Dermis blood vessel endothelial cell (primary cell): ENCODE measurements at places on chromosomes 7 and 10.

DNA sequence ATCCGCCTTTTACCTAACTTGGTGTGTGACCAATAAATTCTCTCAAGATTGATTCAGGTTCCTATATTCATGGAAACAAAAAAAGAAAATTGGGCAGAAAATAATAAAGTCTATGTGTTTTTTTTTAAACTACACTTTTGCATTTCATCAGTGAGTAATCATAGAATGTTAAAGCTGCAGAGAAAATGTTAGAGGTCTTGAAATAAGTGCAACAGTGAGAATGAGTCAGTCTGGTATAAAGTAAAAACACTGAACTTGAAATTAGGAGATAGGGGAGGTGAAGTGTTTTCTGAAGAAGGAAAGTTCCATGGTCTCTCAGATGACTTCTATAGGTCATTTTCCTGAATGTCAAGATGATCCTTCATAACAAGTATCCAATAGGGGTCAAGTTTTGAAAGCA lies 202.6 kb upstream of the NRP1 start:
- no peak for DNase-seq

DNA sequence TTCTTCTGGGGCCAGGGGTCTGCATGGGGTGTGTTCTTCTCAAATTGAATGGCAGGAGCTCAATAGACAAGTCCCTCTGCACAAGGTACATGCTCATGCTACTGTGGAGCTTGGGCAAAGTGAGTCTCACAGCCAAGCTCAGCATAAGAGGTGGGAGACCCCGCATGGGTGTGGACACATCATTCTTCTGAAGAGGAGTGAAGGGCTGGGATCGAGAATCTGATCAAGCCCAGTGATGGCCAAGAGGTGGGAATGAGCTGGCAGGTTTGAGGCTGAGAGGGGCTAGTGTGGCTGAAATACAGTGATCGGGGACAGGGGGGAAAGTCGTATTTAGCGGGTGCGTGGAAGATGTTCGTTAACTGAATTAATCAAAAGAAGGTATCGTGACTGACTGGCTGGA lies 32.6 kb downstream of the CDH23 start:
- no peak for DNase-seq

DNA sequence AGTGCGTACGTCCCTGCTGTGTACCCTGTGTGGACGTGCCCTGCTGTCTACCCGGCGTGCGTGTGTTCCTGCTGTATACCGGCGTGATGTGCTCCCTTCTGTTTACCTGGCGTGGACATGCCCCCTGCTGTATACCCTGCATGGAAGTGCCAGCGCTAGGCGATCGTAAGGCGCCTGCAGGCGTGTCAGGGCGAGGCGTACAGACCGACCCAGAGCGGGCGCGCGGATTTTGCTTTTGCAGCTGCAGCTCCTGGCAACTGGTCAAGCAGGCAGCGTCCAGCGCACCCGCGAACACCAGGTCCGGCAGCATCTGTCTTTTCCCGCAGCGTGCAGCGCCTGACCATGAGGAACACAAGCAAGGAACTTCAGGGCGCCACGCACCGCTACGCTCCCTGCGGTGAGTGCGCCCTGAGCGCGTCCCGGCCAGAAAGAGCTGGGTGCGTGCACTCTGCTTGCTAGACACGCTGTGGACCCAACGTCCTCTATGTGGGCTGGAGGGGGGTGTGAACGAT lies 680 bp downstream of the C7orf57 start:
- DNase-seq = peak; percentile 60

GRCh38 chr7:73988197-73988596 lies 39.8 kb upstream of the ELN start:
- no peak for DNase-seq

GRCh38 chr7:135486261-135486920 lies 23.5 kb downstream of the CNOT4 start:
- no peak for DNase-seq

- no peak for DNase-seq
Observed at GRCh38 chr10:116913695-116914094, 64.4 kb downstream of the ENO4 start.

DNA sequence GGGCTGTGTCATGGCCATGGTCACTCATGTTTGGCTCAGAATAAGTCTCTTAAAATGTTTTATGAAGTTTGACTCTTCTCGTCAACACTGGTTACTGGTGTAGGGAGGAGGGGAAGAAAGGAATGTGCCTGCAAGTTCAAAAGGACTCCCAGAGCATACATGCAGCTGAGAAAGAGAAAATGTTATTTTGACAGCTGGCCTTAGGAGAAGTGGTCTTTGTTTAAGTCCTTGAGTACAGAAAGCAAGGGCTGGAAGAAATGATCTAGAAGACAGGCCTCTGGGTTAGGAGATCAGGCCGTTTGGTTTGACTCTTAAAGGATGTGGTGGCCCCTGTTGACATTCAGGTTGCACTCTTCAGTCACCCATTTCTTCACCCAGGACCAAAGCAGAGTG lies 245.5 kb downstream of the REEP3 start:
- peak; percentile 18 for DNase-seq

DNA sequence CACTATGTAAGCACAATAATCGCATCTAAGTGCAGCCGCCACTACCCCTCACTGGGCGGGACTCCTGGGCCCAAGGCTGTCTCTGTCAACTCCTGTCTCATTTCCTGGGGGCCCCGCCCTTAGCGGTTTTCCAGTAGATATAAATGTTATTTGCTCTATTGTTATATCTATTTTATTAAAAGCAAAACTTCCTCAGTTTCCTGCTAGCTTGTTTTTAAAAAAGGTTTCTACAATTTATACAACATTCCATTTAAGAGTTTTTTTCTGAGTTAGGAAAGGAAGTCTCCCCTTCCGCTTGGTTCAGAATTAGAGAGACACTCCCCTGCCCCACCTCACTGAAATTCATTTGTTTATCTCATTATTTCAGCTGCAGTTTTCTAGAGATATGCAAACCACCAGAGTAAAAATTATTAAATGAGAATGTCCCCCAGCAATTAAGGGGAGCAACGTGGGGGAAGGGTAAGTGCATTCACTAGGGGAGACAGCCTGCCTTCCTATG lies 82.7 kb downstream of the RAMP3 start:
- DNase-seq = no peak

DNA sequence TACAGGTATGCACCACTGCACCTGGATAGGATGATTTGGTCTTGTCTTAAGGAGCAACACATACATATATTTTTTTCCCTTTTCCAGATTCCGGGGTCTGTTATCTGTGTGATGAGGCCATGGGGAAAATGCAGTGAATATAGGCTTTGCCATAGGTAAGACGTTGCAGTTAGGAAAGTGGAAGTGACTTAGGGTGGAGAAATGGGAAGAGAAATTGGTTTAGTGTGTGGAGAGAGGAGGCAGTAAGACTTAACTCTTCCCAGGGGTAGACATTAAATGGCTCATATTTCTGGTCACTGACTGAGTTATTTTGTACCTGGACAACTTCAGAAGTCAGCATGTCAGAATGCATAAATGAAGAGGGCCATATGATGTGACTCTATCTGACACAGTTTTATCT lies 66.7 kb downstream of the PFKFB3 start:
- no peak for DNase-seq

- DNase-seq = no peak
Observed at GRCh38 chr7:7100432-7100849, 81.9 kb upstream of the C1GALT1 start.

- DNase-seq = no peak
Observed at GRCh38 chr7:91945476-91945875, 4.8 kb downstream of the AKAP9 start.

DNA sequence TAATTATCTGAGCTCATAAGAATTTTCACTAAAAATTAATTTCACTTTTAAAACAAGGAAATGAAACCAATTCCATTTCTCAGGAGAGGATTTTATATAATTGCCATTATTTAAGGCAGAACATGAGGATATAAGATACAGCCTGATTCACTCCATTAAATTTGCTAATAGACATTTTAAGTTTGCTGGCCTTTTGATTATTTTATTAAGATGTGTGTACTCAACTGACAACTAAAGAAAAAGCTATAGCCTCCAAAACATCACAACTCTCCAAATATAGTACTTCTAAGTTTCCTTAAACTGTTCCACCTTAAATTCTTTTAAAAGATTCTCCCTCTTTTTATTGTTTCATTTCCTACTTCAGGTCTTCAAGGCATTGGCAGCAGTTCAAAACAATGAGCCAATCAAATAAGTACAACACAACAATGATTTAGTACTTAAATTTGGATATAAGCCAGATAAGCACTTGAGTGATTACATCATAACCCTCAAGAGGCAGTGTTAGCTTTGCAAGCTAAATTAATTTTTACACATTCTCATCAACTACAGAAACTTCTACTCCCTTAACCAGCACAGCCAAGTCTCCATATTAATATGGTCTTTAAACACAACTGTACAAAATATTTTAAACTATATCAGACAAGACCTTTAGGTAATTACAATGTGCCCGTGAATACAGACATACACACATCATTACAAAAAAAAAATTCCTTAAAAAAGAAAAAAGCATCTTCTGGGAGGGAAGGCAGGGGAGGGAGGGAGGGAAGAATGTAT lies 121.8 kb downstream of the KMT2C start:
- DNase-seq = peak; percentile 96
